Activated CD8-positive, alpha-beta memory T cell treated with anti-CD3 and anti-CD28 coated beads, Interleukin-2, amount 10 ng/mL, durations not matched to agents 7 days and 5 days (primary cell): ENCODE measurements at places on chromosomes 4 and X. TPM values are rescaled to one million over a fixed set of nuclear protein-coding genes. Genes with fewer than 3 reads are reported as not detected.

The ARHGEF9 gene
- 54.1 TPM for total RNA-seq

GRCh38 chrX:153693216-153694086 is 5.7 kb downstream of the SLC6A8 start:
- DNase-seq = no peak

GRCh38 chr4:139374251-139374650 is 72.0 kb upstream of the NDUFC1 start:
- DNase-seq = no peak

The FAM184B gene
- total RNA-seq = 0.02 TPM

The DBET gene
- total RNA-seq = not detected

DNA sequence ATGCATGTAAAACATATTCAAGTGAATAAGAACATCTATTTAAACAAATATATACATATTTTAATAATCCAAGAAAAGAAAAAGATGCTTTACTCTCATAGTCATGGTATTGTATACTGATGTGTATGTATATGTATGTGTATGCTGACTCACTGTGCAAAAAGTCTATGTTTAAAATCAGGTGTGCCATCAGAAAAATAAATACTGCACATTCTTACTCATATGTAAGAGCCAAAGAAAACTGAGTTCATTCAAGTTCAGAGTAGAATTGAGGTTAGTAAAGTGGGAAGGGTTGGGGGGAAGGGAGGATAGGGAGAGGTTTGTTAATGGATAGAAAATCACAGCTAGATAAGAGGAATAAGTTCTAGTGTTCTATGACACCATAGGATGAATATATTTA is 403.9 kb upstream of the SMIM31 start:
- DNase-seq = no peak

- DNase-seq = no peak
Measured at GRCh38 chr4:6391186-6391851, 81.1 kb downstream of the PPP2R2C start.

DNA sequence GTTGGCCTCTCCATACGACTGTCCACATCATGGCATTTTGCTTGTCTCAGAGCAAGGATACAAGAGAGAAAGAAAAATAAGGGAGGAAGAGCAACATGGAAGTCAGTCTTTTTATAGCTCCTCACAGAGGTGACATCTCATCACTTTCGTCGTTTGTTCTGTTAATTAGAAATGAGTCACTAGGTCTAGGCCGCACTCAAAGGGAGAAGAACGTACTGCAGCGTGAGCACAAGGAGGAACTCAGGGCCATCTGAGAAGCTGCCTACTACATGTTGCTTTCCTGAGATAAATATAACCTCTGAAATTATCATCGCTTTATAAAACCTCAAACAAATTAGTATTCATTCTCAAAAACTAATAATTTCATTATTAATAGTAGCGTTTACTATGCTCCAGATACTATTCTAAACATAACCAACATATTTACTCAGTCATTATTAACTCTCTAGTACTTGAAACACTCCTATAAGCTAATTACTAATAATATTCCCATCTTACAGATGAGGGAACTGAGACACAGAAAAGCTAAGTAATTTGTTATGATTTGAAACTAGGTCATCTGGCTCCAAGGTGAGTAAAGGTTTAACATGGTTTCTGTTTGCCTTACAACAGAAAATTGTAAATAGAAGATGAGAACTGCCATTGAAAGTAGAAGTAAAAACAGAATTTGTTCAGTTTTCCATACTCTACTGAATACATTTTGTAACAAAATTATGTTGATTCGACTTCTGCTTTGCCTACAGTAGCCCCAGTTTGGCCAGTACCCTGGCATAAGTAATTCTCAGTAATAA is 213.2 kb upstream of the UGT8 start:
- no peak for DNase-seq

DNA sequence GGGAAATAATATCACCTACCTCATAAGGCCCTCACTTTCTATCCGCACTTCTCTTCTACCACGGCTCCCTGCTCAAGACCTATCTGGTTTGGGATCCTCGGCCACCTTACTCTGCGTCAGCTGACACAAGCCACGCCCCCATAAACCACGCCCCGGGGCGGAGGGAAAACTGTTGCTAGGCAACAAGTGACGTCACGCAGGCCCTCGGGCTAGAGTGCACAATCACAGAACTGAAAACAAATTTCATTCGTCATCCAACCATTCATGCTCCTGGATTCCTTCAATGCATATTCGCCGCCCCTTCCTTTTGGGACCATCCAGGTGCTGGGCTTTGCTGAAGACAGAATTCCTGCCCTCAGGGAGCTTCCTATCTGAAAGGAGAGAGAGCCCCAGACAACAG is 66.3 kb downstream of the SMC1A start:
- DNase-seq = no peak

GRCh38 chr4:48127231-48127630 is 6.8 kb downstream of the TXK start:
- DNase-seq = no peak

DNA sequence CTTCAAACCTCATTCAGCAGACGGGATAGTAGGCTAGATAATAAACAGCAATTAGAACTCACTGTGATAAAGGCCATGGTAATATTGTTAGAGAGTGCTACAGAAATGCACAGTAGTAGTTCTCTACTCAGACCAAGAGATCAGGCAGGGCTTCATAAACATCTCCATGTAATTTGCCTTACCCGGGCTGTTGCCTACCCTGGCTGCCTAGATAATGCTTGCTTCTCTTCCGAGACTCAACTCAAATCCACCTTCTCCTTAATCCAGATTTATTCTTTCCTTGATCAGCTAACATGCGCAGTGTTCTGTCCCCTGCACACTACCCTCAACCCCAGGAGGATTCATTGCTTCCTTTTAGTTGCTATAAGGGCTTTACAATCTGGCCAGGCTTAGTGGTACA is 21.8 kb downstream of the ANK2 start:
- DNase-seq = no peak
